ENCODE measurements at places on chromosomes 16 and 17.

DNA sequence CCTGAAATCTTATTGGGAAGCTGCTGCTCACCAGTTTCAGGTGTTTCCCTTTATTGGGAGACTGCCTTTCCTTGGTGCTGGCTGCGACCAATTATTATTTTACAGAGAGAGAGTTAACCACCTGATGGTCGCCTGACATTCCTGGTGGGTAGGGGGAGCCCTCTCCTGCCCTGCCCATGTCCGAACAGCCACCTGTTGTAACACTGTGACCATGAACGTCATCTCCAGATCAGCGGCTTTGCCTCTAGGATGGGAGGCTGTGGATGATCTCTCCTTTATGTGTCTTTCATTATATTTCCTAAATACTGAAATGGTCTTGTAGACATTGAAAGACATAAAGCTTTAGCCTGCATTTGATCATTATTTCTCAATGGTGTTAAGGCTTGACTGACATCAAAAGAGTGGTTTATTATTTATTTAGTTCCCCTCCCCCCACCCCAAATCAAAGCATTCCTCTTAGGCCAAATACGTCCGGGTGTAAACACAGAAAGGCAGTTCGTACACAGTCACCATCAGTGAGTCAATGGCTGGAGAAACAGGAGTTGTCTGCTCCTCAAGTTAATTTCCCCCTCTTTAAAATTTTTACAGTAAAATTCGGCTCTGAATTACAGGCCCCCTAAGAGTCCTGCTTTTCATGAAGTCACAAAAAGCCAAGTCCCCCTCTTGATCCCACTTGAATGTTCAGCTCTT lies 57.8 kb upstream of the CACNG5 start:
- DNase-seq = no peak

GRCh38 chr16:85180827-85181738 lies 68.8 kb upstream of the CIBAR2 start:
- no peak for DNase-seq

- no peak for DNase-seq
Measured at GRCh38 chr16:78684655-78685375, 585.4 kb downstream of the WWOX start.

GRCh38 chr16:66878067-66878466 lies 2.2 kb upstream of the PDP2 start:
- DNase-seq = no peak

- no peak for DNase-seq
Measured at GRCh38 chr16:60419859-60420258, 1616.4 kb downstream of the CDH8 start.

GRCh38 chr17:75321506-75321905 lies 32.3 kb upstream of the SLC25A19 start:
- no peak for DNase-seq

GRCh38 chr17:42780851-42781638 lies 635 bp downstream of the WNK4 start:
- DNase-seq = no peak
